Activated CD4-positive, alpha-beta T cell treated with anti-CD3 and anti-CD28 coated beads for 1 hour (primary cell): ENCODE measurements at places on chromosomes 2 and 18.

GRCh38 chr2:214674278-214674677, 135.2 kb downstream of the BARD1 start:
- no peak for DNase-seq

- DNase-seq, result no peak
Measured at GRCh38 chr18:40708726-40709125, 1246.3 kb upstream of the PIK3C3 start.

DNA sequence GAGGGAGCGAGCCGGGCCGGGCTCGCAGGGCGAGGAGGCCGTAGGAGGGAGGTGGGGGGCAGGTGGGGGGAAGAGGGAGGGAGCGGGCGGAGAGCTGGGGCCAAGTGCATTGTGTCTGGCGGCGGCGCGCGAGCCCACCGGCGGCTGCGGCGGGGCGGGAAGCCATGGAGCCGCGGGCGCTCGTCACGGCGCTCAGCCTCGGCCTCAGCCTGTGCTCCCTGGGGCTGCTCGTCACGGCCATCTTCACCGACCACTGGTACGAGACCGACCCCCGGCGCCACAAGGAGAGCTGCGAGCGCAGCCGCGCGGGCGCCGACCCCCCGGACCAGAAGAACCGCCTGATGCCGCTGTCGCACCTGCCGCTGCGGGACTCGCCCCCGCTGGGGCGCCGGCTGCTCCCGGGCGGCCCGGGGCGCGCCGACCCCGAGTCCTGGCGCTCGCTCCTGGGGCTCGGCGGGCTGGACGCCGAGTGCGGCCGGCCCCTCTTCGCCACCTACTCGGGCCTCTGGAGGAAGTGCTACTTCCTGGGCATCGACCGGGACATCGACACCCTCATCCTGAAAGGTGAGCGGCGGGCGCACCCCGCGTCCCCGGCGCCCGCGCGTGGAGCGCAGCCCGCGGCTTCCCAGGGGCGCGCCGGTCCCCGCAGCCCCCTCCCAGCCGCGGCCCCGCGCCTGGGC, at the start of gene TMEM178A:
TMEM178A (plus strand) TSS at position 107 of the 680 bp plus-strand sequence; CDS start at position 165, 58 bp downstream.
- DNase-seq, result no peak

GRCh38 chr18:23143815-23144261, 8.6 kb downstream of the CABLES1 start:
- DNase-seq, result no peak

- DNase-seq, result no peak
Measured at GRCh38 chr18:13577781-13578180, 148.6 kb downstream of the FAM210A start.

DNA sequence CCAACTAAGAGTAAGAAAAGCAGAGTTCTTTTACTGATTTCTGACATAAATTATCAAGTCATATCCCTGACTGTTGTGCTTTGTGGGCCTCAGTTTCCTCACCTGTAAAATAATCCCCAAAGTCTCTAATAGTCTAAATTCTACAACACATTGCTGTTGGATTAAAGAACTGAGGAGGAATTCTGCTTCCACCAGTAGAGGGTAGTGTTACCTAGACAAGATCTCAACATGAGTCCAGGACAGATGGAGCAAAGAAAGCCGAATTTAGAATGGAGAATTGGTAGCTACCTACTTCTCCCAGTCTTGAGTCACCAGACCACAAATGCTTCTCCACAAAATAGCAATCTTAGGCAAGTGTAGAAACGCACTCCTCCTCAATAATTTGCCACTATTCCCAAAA, 462.5 kb upstream of the FSHR start:
- no peak for DNase-seq

DNA sequence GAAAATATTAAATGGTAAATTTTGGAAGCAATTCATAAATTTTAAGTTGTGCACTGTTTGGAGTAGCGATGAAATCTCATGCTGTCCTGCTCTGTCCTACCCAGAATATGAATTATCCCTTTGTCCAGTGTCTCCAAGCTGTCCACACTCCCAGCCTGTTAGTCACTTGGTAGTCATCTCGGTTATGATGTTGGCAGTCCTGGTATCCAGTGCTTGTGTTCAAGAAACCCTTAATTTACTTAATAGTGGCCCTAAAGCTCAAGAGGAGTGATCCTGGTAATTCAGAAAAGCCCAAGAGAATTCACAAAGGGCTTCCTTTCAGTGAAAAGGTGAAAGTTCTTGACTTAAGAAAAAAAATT, 71.8 kb upstream of the STAM2 start:
- no peak for DNase-seq

- DNase-seq, result no peak
Measured at GRCh38 chr18:58288921-58289797, 245.1 kb downstream of the NEDD4L start.

DNA sequence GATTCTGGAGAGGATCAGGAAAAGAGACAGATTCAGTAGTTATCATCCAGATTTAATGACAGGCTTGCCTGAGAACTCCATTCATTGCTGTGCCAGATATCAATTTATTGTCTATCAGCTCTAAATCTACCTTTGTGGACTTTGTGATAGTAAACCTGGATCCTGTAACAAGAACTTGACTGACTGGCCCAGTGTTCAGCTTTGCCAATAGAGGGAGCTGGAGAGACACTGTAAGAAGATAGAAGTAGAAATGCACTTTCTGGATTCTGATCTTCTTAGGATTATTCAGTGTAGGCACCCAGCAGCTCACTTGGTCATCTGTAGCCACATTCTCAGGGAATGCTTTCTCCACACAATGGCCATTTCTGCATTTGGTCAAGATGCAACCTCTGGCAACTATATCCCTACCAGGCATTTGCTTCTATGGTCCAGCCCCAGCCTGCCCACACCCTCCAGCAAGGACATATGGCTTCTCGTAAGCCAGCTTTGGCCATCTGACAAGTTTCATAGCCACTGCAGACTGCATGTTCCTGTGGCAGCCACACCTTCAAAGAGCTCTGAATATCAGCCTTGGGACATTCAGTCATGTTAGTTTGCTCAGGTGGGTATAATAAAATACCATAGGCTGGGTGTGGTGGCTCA, 6.1 kb upstream of the SERPINB8 start:
- no peak for DNase-seq

DNA sequence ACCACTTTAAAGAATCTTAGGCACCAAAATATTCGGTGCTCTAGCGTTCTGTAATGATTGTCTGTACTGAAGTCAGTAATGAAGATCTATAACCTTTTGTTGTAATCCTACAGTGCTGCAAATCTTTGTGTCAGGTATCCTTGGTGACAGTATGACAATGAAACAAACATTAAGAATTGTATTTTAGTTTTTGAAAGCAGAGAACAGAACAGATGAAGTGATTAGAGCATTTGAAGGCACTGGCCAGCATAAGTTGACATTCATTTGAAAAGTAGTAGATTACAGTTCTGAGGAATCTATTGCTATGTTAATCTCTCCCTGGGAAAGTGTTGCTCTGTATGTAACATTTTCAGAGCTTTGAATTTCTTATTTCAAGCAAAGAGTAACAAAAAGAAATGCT, 451.2 kb downstream of the NUP35 start:
- no peak for DNase-seq

DNA sequence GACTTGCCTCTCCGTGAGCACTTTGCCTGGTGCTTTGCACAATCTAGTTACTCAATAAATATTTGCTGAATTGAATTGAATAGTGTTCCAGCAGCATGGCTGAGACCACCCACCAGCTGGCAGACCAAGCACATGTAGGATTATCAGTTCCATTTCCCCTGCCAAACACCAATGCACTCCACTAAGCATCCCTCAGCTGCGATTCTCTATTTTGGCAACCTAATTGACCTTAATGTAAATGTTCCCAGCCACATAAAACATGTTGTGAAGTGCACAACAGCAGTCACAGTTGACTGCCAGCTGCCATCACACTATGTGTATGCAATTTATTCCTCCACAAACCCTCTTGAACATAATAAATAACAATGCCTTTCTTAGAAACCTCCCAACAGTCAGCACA, 1879.4 kb upstream of the PIK3C3 start:
- no peak for DNase-seq

DNA sequence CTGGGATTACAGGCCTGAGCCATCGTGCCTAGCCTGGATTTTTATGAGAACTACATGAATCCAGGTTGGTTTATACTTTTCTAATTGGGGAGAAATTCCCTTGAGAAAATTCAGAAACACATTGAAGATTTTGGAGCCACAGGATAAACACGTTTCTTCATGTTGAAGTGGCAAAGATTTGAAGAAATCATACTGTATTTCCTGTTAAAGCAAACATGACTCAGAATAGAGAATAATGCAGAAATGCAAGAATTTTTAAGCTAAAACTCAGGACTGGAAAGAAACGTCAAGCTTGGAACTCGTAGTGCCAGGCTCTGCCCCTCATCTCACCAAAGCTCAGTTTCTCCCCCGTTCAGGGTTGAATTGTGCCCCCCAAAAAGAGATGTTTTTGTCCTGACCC, 32.1 kb upstream of the TAF1B start:
- DNase-seq, result no peak
